CD4-positive, alpha-beta T cell treated with Interleukin-6 at 100 ng/mL for 8 hours (primary cell): ENCODE measurements at places on chromosomes 5 and 9.

DNA sequence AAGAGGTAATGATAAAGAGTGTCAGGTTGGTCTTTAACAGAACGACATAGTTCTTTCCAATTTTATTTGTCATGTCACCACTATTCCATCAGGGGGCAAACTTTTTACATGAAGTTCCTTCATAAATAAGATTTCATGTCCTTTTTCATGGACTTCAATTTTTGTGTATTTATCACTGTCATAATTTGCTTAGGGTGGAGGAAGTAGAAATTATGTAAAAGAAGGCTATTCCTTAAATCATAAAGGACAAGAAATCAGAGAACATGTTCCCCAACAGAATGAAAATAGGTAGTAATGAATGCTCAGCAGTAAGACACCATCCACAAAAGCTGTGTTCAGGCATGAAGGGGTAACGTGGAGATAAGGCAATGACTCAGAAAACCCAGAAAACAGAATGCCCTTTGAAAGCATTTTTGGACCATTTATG, 72.7 kb downstream of the ZFAND5 start:
- DNase-seq: peak; percentile 21

DNA sequence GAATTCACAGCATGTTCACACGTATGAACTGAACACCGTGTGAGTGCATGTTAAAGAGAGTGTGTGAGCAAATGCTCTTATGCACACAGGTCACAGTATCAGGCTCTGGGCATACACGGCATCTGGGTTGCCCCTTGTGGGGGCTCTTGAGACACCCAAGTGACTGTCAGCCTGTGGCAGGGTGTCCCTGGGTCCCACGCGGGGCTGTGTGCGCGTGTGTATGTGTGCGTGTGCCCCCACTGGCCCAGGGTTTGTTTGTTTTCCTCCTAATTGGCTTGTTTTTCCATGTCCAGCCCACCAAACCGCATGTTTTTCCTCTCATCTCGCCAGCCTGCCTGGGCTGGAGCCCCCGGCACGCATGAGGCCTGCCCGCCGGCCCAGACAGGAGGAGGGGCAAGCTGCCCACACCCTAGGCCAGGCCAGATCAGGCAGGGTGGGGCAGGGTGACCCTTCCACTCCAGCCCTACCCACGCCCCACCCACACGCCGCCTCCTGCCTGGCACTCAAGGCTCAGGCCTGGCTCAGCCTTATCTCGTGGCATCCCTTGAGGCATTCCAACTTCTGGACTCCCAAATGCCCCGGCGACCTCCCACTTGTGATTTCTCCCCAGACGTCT, 28.8 kb downstream of the CNTFR start:
- no peak for DNase-seq

- DNase-seq: no peak
Measured at GRCh38 chr5:2674456-2674855, 77.0 kb downstream of the IRX2 start.

- DNase-seq: no peak
Measured at GRCh38 chr5:65721050-65721719, 724 bp downstream of the SGTB start.
